ENCODE measurements at places on chromosomes 5 and 9. TPM values are rescaled to one million over a fixed set of nuclear protein-coding genes. Genes with fewer than 3 reads are reported as not detected.

- DNase-seq, result no peak
Measured at GRCh38 chr9:2469681-2470221, 151.8 kb upstream of the VLDLR start.

DNA sequence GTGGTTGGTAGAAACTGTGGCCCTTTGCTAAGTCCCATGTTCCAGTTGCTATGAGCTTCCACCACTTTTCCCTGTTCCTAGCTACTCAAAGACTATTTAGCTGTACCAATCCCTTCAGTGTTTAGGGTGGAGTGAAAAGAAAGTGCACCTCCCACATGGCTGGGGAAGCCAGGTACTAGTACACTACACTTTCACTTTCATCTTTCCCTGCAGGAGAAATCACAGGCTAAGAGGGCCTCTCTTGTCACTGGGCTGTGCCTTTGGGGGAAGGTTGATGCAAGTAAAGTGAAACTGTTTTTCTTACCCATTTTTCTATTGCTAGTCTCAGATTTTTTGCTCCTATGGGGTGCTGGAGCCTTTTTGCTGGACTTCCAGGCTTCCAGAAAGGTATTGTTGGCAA lies 33.5 kb upstream of the CKS2 start:
- DNase-seq, result no peak

GRCh38 chr5:107548477-107548876 lies 122.3 kb downstream of the EFNA5 start:
- no peak for DNase-seq

DNA sequence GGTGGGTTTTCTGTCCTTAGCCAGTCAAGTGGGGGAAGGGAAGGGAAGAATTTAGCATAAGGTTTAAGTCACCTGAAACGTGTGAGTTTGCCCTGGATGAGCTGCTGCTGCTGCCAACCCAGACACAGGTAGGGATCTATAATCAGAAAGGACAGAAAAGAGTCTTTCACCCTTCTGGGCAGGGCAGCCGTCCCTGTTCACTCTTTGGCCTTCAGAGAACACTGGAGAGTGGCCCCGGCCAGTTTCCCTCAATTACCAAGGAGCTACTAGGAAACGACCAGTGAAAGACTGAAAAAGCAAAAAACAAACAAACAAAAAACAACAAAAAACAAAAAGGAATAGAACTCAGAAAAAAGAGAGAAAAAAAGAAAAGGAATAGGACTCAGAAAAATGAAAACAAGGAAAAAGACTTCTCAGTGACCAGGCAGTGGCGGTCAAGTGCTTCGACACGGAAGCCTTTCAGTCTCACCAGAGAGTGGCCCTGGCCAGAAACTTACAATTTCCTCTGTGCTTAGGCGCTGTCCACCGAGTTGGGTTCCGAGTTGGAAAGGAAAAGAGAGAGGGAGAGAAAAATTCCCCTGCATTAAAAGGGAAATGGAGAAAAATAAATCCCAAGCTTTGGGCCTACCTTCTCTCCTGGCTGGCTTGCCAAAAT lies 2.5 kb upstream of the GM2A start:
- no peak for DNase-seq

- no peak for DNase-seq
Measured at GRCh38 chr5:87147441-87147840, 120.2 kb upstream of the RASA1 start.

- no peak for DNase-seq
Measured at GRCh38 chr5:179190851-179191505, 130.8 kb downstream of the ZNF354C start.

- DNase-seq, result no peak
Measured at GRCh38 chr9:125774106-125774505, 26.9 kb downstream of the PBX3 start.

DNA sequence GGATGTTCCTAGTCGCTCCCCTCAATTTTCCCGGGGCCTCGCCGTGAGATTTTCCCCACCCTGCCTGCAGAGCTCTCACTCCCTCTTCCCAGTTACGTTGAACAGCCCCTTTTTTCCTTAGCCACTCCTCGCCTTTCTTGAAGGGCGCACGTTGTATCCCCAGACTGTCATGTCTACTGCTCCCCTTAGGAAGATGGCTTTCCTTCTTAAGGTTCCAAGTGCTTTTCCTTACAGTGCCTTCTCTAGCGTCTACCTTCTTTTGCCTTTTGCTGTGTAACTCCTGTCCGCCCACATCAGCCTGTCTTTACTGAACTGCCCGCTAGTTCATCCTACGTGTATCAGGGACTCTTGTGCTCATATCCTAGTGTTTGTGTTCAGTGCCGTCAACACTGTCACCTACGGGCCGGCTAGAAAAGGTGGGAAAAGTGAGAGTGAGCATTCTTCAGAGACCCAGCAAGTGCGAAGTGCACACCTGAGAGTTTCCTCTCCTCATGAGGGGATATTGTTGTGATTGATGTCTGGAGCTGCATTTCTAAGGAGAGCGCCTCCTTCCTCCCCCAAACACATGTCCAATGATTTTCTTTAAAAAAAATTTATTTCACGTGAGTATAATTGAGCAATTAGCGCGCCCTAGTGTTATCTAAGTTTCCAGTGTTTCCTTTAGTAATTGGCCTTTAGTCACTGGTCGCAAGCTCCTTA lies 764 bp downstream of the CAMLG start:
- DNase-seq, result peak; percentile 40

DNA sequence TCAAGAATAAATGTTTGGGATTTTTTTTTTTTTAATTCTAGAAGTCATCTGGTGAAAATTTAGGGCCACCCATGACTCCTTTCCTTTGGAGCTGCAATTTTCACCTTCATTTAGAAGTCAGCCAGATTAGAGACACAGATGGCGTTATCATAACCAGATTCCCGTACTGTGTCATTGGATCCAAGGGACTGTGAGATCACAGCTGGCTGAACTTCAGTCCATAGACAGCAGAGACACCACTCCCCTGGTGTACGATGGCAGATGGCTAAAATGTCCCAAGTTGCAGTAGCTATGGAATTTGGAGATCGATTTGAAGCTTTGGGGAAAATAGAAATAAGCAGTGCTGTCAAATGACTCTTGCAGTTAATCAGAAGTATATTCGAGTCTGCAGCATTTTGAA lies 216.3 kb downstream of the RFK start:
- no peak for DNase-seq

- DNase-seq, result no peak
Measured at GRCh38 chr5:173688703-173689102, 72.3 kb upstream of the BOD1 start.

- no peak for DNase-seq
Measured at GRCh38 chr5:67053229-67053628, 143.4 kb downstream of the CD180 start.

DNA sequence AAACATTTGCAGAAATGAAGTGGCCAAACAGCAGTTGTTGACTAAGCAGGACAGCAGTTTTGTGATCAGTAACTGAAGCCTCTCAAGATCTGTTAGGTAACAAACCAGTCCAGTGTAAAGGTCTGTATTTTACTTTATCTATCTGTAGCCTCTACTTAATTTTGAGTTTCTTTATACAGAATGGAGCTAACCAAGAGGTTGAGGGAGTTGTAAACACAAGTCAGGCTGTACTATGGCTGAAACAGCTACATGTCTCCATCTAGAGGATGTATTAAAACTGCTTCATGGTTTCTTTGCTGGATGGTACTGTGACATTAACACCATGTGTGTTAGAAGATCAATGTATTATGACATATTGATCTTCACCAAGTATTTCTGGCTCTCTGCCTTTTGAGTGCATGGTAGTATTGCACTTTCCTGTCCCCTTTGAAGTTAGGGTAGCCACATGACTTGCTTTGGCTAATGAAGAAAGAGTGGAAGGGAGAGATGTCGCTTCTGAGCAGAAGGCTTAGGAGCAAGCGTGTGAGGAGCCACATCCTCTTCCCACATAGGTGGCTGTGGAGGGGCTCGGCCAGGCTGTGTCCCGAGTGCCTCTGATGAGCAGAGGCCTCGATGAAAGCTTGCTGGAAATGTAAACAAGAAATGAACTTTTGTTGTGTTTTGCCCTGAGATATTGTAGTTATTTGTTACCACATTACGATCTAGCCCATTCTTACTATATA lies 105.6 kb upstream of the PCA3 start:
- no peak for DNase-seq

- DNase-seq, result no peak
Measured at GRCh38 chr5:111511831-111512374, 432 bp downstream of the STARD4 start.

DNA sequence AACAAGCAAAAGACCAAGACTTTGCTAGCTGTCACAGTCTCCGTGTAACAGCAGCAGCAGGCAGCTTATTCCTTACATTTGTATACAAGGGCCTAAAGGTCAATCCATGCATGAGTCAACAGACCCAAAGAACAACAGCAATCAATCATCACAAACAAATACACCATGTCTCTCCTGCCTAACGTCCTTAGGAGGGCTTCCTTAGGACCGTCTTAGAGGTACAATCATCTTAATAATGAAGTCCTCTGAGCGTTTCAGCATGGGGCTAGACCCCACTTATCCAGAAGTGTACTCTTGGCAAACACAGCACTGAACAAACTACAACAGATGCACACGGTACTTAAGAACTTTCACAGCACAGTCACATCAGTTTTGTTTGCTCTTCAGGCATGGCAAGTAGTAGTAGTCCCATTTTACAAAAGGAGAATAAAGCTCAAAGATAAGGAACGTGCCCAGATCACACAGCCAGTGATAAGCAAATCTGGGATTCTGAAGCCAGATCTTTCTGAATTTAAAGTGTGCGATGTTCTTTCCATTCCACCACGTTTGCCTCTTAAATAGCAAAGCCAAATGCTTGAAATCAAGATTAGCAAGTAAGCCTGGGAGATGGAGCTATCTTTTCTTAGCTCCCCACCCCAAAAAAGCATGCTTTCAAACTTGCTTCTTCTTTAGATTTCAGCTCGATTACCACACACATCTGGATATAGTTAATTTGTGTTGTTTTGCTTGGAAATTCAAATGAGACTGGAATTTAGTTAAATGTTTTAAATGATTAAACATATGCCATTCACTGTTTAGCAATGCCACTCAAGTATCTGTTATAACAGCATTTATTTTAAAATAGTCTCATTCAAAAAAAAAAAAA lies 24.2 kb downstream of the PSMB7 start:
- DNase-seq, result no peak

- no peak for DNase-seq
Measured at GRCh38 chr9:115057559-115057958, 60.4 kb downstream of the TNC start.

DNA sequence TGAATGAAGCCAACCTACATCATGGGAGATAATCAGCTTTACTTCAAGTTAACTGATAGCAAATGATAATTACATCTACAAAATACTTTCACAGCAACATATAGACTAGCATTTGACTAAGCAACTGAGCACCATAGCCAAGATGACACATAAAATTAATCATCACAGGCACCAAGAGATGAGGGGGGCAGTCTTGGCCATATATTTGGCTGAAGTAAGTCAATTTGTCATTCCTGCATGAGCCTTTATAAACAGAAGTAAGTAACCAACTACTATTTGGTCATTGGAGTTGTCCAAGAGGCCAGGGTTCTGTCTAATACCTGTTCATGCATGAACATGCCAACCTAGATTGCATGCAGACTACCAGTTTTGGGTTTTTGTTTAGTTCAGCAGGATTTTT lies 53.6 kb downstream of the PDCD1LG2 start:
- DNase-seq, result no peak

DNA sequence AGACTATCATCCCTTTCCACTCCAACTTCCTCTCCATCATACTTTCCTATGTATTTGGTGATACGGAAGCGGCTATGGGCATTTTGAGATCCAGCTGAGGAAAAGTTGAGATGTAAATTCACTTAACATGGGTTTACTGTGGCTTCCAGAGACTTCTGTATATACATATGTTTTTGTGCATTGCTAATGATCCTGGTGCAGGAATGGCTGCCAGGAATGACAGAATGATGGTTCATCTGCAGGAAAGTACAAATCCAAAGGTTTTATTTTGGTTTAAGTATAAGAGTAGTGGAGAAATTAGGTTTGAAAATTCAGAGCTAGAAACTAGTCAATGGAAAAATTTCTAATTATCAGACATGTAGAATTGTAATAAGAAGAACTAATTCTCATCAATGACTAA lies 95.0 kb upstream of the PAM start:
- DNase-seq, result no peak

DNA sequence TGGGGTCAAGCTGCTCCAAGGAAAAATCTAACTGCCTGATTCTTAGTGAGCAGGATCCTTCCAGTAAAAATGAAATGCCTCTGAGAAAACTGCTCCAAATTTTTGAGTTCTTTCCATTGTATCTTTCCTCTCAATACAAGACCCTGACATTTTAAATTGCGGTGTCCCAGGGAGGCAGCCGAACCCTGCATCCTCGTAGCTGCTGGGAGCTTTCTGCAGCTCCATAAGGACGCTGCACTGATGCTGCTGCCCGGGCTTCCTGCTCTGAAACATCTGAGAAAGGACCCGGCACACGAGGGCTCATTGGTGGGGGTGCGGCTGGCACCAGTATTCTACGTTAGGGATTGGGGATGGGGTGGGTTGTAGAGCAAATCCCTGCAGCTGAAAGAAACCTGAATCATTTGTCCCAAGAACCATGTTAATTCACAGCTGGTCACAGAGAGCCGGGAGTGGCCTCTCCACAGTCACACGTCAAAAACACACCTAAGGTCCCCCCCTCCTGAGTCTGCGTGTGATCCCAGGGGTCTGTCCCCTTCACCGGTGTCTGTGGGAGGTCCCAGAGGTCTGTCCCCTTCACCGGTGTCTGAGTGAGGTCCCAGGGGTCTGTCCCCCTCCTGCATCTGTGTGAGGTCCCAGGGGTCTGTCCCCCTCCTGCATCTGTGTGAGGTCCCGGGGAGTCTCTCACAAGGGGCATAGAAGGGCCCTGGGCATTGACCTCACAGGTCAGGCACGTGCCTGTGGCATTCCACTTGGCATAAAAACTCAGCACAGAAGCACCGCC lies 63.4 kb upstream of the ZNF354B start:
- DNase-seq, result no peak

- no peak for DNase-seq
Measured at GRCh38 chr5:15620501-15620900, 120.5 kb downstream of the FBXL7 start.

GRCh38 chr5:135012033-135012588 lies 21.9 kb downstream of the PITX1 start:
- DNase-seq, result no peak

GRCh38 chr5:133749331-133749985 lies 137.1 kb upstream of the FSTL4 start:
- peak; percentile 12 for DNase-seq

- DNase-seq, result no peak
Measured at GRCh38 chr5:57804007-57804444, 321.4 kb upstream of the ACTBL2 start.

- DNase-seq, result no peak
Measured at GRCh38 chr9:82706786-82707185, 356.2 kb downstream of the RASEF start.

PCDHA11 gene
- under 0.01 TPM for total RNA-seq

ZBTB6 gene
- total RNA-seq, result 5.1 TPM

ZBTB34 gene
- total RNA-seq, result 5.6 TPM

ELOVL7 gene
- 1.1 TPM for total RNA-seq

C5orf46 gene
- total RNA-seq, result not detected

TMEM171 gene
- total RNA-seq, result 1.0 TPM

PJA2 gene
- 69.2 TPM for total RNA-seq

INSL6 gene
- total RNA-seq, result not detected

GDF9 gene
- total RNA-seq, result 0.08 TPM

ARHGEF37 gene
- 3.3 TPM for total RNA-seq

FLT4 gene
- 8.7 TPM for total RNA-seq

All from liver (tissue), 10 donors.